ENCODE measurements at places on chromosomes 11 and 22. TPM values are rescaled to one million over a fixed set of nuclear protein-coding genes. Genes with fewer than 3 reads are reported as not detected.

DNA sequence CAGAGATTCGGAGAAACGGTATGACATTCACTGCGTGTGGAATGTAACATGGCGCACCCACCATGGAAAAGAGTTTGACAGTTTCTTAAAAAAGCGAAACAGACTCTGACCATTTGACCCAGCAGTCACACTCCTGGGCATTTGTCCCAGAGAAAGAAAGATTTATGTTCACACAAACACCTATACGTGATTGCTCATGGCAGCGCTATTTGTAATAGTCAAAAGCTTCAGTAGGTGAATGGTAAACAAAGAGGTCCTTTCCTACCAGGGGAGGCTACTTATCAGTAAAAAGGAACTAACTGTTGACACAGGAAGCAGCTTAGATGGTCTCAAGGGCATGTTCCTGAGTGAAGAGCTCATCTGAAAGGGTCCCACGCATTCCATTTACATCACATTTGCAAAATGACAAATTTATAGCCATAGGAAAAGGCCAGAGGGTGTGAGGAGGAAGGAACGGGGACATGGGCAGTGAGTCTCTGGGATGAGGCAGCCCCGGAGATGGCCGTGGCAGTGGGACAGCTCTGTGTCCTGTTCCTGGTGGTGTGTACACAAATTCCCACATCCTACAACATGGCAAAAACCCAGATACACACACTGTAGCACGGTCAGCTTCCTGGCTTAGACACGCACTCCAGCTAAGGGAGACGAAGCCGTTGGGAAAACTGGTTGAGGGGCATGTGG, 14.6 kb upstream of the KRTAP5-6 start:
- no peak for DNase-seq

GRCh38 chr11:14448240-14448639, 51.4 kb downstream of the COPB1 start:
- no peak for DNase-seq

DNA sequence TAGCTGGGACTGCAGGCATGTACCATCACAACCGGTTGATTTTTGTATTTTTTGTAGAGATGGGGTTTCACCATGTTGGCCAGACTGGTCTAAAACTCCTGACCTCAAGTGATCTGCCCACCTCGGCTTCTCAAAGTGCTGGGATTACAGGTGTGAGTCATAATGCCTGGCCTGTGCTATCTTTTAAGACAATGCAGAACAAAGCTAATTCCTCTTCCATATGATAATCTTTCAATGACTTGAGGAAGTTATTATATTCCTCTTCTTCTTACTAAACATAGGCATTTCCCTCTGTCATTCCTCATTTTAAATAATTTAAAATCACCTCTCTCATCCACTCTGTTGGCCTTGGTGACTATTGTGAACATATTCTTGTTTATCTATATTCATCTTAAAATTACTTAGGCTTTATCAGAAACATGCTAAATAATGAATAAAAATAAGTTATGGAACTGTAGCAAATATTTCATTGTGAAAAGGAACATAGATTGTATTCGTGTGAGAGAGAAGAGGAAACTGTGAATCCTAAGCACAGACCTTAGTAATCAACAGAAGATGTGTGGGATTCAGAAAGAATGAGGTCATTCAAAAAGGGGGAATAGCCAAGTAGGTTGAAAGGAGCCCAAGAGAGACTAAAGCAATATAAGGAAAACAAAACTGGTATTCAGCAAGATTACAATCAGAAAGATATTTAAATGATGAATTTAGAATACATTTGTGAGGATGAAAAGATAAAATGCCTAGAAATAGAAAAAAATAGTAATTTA, 269.4 kb downstream of the TTC28 start:
- DNase-seq = no peak

DNA sequence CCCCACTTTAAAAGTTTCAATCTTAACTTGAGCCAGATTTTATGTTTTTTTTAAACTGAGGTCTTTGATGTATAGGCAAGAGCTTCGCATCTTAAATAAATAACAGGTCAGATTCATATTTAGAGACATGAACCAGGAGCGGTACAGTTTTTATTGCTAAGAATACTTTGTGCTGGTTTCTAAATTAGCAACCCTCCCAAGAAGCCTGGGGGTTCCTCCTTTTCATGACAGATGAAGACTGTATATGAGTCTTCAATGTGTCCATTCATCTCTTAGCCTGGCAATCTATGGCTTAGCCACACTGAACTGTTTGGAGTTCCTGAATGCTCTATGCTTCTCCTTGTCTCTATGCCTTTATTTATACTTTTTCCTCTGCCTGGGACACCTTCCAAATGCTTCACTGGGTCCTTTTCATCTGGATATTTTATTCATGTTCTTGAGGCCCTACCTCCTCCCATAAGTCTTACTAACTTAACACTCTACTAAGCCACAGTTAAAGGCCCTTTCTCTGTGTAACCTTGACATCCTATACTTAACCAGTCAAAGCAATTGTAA, 338.6 kb downstream of the INSC start:
- DNase-seq = no peak

- no peak for DNase-seq
These were observed 60.1 kb upstream of the PHF21A start for GRCh38 chr11:46181387-46181786.

DNA sequence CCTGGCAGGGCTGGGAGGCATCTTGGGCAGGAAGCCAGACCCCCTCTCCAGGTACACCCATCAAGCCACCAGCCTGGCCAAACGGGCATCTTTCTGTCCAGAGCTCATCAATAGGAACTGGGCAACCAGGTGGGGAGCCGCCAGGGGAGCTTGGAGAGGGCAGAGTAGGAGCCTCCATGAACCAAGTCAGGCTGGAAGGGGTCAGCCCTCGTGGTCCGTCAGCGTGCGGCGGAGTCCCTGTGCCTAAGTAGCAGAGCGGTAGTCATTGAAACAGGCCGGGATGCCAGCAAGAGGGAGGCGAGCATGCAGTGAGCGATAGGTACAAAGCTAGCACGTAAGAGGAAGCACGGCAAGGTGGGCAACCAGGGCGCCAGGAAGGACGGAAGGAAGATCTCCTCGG, 1.7 kb downstream of the RTL6 start:
- DNase-seq = no peak

DNA sequence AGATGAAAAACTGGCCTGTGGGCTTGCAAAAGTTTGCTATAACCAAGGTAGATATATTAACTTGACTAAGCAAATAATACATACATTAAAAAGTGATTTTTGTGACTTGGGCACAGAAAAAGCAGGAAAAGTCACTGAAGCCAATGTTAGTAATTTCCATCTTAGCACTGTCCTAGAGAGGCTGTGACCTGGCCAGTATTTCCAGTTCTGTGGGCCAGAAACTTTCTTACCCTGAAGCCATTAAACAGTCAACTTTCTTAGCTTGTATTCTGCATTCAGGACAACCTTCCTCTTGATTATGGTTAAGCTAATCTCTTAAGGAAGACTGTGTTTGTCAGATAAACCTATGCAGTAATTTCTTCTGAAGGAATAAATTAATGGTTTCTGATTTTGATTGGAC, 22.3 kb upstream of the SLC36A4 start:
- DNase-seq = no peak

DNA sequence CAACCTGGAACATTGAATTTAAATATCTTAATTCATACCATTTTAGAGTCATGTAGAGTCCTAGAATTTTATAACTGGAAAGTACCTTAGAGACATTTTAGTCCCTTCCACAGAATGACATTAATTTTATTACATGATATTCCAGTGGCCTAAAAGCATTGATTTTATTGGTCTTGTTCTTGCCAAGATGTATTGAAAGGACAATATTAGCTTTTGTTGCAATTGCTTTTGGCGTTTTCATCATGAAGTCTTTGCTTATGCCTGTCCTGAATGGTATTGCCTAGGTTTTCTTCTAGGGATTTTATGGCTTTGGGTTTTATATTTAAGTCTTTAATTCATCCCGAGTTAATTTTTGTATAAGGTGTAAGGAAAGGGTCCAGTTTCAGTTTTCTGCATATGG, 29.0 kb downstream of the OR51F1 start:
- no peak for DNase-seq

DNA sequence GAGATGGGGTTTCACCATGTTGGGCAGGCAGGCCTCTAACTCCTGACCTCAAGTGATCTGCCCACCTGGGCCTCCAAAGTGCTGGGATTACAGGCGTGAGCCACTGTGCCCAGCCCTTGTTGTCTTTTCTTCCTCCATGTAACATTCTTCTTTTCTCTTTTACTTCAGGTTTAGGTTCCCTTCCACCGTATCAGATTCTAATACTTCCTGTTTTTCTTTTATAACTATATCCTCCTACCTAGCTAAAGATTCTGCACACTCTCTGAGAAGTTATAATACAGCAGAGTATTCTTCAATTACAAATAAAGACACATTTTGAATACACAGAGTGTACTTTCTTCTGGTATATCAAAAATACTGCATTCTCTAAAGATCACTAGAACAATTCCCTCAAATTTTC, 33.2 kb upstream of the GAB2 start:
- no peak for DNase-seq

DNA sequence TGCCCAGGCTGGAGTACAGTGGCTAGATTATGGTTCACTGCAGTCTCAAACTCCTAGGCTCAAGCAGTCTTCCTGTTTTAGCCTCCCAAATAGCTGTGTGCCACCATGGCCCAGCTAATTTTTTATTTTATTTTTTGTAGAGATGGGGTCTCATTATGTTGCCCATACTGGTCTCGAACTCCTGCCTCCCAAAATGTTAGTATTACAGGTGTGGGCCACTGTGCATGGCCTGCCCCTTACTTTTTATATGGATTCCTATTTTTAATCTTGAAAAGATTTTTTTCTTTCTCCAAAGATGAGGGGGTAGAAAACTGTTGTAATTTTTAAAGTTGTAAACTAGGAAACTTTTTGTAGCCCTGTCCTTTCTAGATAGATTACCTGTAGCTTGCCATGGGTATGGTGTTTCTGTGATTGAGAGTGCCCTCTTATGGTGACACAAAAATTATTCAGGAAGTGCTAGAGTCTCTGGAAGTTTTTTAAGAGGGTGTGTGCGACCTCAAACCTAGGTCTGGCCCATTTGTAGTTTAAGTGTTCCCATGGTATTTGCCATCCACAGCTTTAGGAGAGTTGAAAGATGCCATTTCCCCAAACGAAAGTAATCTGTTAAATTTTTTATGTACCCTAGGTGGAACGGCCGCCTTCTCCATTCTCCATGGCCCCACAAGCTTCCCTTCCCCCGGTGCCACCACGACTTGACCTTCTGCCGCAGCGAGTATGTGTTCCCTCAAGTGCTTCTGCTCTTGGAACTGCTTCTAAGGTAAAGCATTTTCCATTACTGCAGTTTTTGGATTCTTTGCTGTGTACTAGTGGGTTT, 32.4 kb downstream of the MCAM start:
- DNase-seq = no peak

DNA sequence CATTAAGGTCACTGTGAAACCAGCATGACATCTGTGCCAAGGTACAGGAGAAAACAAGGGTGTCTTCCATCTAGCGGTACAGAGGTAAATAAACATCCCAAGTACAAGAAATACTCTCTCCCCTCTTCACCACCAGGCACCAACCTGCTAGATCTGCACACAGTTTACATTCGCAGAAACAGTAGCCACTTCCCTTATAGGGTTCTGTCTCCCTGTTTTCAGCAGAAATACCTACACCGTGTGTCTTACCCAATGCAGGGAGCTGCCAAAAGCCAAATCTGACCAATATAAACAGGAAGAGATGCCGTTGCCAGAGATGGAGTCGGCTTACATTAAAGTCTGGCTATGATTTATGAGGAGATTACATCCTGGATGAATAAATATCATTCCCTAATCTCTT, 1.2 kb downstream of the SCN4B start:
- DNase-seq = no peak

GRCh38 chr11:2132246-2132645, 6.9 kb downstream of the IGF2 start:
- DNase-seq = no peak

DNA sequence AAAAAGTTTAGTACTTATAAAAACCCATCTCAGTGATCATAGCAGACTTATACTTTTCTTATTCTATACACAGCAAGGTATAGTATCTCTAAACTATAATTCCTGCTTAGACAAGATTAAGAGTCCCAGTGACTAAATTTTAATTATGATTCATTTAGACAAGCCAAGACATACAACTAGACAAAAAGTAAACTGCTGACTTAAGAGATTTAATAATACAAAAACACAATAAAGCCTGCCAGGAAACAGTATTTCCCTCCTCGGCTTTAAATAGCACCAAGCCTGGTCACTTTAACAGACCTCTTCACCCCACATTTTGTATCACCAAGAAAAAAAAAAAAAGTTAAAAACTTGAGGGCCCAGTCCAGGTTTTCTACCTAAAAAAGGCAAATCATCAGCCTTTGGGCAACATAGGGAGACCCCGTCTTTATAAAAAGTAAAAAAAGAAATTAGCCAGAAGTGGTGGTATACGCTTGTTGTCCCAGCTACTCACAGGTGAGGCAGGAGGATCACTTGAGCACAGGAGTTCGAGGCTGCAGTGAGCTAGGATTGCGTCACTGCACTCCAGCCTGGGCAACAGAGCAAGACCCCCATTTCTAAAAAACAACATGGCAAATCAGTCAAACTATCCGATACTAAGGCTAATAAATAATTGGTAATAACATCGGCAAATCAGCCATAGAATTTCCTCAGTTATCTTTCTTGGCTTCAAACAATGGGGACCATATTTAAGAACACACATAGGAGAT, 53.8 kb downstream of the SIK3 start:
- DNase-seq = no peak

DNA sequence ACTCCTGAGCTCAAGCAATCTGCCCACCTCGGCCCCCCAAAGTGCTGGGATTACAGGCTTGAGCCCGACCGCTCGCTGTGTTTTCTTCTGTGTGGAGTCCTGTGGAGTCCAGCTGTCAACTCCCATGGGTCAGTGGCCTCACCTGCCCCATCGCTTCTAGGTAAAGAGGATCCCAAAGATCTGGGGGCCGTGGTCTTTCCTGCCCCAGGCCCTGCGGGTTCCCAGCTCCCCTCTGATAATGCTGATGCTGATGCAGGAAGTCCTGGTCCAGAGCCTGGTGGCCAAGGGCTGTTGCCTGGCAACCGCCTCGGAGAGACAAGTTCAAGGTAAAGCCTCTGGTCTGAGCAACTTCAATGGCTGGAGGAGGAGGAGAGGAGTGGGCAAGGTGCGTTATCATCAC, 9.6 kb downstream of the SSTR3 start:
- DNase-seq = no peak

GRCh38 chr11:6321961-6322362, 1.7 kb upstream of the CAVIN3 start:
- DNase-seq = no peak

Gene YAP1
- 0.10 TPM for total RNA-seq

Gene PDE3B
- total RNA-seq = 64.0 TPM

Gene OR52I2
- total RNA-seq = not detected

Gene FERMT3
- total RNA-seq = 201 TPM

Data from activated T-helper 1 cell treated with anti-CD3 and anti-CD28 coated beads, Interleukin-12 subunit alpha, Interleukin-12 subunit beta, Interleukin-2, Interleukin-4 antibody, amounts not matched to agents 30 ng/mL and 10 ng/mL and 1 ng/mL, durations not matched to agents 14 hours and 24 hours and 36 hours (primary cell).